ENCODE measurements at places on chromosomes 7 and 10.

- DNase-seq, result no peak
These were observed 203.2 kb upstream of the SHH start for GRCh38 chr7:156015237-156016020.

DNA sequence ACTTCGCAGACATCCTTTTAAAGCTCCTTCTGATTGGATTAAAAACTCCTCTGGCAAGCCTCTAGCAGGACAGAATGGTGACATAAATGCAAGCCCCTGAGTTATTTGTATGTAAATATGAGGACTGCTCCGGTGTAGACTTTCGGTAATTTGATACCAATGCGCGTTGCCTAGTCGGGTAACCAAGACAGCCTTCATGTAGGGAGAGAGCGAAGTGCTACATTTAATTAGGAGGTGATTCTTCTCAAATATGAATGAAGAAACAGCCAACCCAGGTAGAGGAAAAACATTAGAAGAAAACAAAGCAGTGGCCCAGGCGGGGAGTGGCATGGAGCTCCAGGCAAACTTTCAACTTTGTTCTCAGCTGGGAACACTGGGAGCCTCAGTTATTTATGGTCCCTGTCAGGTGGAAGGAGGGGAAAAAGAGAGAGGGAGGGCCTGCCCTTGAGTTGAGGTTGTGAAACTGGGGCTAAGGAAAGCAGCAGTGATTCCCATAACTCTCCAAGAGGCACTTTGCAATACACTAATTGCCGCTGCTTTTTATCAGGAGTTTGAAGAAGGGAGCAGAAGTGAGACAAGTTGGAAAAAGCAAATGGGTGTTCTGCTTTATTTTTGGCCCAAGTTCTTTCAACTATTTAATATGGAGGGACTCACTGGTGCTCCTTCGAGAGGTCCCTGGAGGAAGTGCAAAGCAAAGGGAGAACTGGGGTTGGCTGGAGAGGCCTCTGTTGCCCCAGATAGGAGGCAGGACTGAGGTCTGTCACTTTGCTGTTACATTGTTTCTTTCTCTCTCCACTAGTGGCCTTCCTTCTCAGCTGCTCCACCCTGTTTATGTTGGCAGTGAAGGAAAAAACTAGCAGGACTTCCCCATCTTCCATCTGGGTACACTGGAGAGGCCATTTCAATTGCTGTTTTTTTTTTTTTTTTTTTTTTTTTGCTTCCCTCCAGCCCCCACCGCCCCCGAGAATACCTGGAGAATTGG is 234.6 kb upstream of the CCDC6 start:
- DNase-seq, result no peak

DNA sequence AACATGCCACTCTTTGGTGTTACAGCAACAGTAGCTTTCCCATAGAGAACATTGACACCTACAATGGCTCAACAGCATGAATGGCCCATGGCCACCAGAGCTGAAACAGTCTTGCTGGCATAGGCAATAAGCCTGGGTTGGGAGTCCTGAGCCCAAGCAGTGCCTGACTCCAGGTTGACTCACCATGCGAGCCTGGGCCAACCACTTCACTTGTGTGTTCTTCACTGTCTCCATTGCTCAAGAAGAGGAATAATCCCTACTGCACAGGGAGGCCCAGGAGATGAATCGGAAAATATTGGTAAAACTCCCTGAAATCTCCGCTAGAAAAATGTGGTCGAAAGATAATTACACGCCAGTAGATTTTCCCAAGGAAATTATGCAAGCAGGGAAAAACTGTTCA is 89.2 kb upstream of the INHBA start:
- no peak for DNase-seq

GRCh38 chr7:94003446-94004023 is 620 bp downstream of the BET1 start:
- DNase-seq, result peak; percentile 69

- no peak for DNase-seq
These were observed 19.4 kb downstream of the INPP5A start for GRCh38 chr10:132556994-132557441.

GRCh38 chr10:34916314-34916713 is 101.2 kb upstream of the PARD3 start:
- DNase-seq, result peak; percentile 33

DNA sequence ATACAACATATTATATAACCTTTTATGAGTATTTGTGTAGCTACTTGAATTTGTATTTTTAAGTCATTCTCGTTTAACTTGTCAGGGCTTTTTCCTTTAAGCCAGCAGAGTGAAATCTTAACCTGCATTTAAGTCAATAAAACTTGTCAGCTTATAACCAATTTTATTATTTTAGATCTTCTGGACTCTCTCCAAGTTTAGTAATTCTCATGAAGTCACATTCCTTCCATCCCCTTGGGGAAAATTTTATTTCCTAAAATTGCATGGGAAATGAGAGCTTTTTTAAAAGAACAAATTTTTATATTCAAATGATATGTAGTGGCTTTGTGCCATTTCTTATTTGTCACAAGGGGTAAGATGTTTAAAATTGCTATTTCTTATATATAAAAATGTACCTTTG is 74.0 kb downstream of the SEPTIN7 start:
- DNase-seq, result no peak

DNA sequence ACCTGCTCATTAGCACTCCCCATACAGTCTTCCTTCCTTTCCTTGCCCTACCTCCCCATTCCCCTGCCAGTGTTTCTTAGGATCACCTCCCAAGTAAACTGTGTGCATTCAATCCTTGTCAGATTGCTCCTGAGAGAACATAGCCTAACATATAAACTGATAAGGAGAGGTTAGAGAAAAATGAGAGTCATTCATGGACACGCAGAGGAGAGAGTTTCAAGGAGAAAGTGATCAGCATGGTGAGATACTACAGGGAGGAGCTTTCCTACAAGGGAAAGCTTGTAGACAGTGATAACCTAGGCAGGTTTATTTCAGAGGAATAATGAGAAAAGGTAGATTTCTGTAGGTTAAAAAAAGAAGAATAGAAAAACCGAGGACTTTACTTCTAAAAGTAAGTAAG is 2.8 kb upstream of the ZC3HAV1L start:
- DNase-seq, result no peak

- no peak for DNase-seq
These were observed 82.4 kb downstream of the APBB1IP start for GRCh38 chr10:26520575-26520974.

- DNase-seq, result peak; percentile 62
These were observed 19.4 kb downstream of the NOBOX start for GRCh38 chr7:144384071-144384470.

DNA sequence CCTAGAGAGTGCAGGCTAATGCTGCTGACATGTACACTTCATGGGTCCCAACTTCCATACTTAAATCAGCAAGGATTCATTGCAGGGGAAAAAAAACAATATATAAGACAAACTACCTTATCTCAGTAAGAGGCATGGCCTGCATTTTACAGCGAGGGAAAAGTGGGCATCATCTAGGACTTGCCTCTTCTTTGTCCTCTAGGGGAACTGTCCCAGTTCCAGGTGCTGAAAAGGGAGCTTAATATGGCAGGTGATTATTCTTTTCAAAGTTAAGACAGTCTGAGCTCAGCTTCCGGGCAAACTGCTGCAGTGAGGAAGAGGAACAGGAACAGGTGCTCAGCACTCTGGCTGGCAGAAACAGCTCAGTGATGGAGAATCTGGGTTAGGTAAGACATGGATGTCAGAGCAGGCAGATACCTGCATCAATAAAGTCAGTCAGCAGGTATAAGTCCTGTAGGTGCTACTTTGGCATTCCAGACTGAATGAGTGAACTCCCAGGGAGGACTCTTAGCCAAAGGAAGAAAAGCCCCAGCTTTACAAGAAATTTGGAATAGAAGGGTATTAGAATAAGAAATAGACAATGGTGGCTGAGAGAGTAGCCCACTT is 147.2 kb downstream of the TMEM178B start:
- DNase-seq, result peak; percentile 22

DNA sequence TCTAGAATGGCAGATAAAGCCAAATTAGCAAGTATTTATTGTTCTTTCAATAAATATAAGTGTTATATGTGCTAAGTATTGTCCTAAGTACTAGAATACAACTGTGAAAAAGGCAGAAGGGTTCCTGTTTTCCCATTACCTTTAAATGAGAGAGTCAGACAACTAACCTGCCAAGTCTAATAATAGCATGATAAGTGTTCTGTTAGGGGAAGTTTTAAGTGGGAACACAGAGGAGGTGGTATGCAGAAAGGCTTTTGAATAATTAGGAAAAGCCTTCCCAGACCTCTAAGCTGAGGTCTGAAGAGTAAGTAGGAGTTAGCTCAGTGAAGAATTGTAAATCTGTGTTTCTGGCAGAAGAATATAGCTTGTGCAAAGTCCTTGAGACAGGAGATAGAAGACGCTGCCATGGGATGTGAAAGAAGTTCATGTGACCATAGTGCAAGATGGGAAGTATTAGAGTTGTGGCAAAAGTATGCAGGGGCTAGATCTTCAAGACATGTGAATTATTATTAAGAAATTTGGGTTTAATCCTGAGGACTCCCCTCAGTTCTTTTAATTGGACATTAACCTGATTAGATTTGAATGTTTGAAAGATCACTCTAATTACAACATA is 12.5 kb downstream of the SHOC2 start:
- DNase-seq, result no peak

DNA sequence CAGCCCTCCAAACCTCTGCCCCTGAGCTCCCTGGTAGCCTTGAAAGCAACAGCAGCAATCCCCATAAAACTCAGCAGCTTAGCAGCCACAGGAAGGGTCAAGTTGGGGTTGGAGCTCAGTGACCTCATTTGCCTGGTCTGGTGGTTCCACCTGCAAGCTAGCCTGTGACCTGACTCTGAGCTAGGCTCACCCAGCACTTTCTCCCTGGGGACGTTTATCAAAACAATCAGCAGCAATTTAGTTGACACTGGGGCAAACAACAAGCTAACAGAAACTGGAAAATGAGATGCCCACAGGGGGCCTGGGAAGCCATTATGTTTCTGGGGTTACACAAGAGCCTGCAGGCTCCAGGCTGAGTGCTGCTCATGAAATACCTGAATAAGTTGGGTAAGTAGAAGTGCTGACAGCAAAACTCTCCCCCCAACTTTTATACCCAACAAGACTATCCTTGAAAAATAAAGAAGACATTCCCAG is 22.4 kb upstream of the CRYGN start:
- DNase-seq, result no peak

DNA sequence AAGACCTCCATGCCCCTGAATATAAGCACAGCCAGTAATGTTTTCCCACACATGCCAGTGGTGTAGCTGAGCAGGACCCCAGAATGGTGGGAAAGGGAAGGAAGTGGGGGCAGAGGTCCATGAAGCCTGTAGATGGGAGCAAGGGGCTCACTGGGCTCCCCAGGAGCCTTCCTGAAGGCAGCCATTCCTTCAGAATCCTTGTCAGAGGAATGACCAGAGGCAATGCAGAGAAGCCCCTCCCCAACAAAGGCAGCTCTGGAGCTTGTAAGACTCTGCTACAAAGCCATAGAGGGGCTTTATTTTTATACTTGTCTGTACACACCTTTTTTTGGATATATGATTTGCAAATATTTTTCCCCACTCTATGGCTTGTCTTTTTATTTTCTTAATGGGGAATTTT is 165.0 kb upstream of the TCF7L2 start:
- no peak for DNase-seq

GRCh38 chr7:24951441-24951980 is 28.5 kb downstream of the OSBPL3 start:
- no peak for DNase-seq

GRCh38 chr10:78436222-78436573 is 402.5 kb downstream of the RPS24 start:
- no peak for DNase-seq

- DNase-seq, result no peak
These were observed 12.0 kb upstream of the KCNMA1 start for GRCh38 chr10:77649333-77650331.

DNA sequence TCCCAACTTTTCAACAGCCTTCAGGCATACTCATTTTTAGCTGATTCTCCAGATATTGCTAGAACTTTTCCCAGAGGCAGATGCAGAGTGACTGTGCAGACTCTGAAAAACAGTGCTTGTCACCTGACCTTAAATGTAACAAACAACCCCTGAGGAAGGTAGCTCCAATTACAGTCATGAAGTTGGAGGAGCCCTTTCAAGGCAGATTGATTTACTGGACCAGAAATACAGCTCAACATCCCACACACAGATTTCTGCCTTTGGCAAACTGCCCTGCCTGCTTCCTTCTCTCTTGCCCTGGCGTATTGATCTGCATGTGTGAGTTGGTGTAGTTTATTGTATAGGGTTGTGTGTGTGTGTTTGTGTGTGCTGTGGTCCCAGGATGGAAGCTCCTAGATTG is 38.5 kb downstream of the PYROXD2 start:
- no peak for DNase-seq

- no peak for DNase-seq
These were observed 79.3 kb downstream of the CTTNBP2 start for GRCh38 chr7:117793976-117794375.

- DNase-seq, result no peak
These were observed 248.1 kb downstream of the ABCA13 start for GRCh38 chr7:48419401-48419800.

GRCh38 chr7:47254081-47254977 is 327.6 kb downstream of the TNS3 start:
- peak; percentile 66 for DNase-seq

GRCh38 chr10:89744026-89744425 is 42.6 kb downstream of the KIF20B start:
- no peak for DNase-seq

GRCh38 chr10:130900441-130901160 is 410.9 kb downstream of the TCERG1L start:
- DNase-seq, result no peak

DNA sequence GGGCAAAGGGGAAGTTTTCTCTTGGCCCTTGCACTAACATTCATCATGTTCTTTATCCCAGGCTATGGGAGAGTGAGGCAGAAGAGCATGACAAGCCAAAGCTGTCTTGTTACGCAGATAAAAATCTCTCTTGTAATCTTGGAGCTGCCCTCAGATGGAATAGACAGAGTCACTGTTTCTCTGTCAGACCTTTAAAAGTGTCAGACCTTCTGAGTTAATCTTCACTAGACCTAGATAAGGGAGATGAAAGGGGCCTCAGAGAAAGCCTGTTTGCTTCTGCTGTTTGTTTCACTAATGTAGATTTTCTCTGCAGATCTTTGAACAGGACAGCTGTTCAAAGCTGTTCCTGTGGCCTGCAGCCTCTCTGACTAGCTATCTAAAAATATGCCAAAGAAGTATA is 112.9 kb downstream of the KIF20B start:
- no peak for DNase-seq

- DNase-seq, result no peak
These were observed 16.0 kb downstream of the TCAF1 start for GRCh38 chr7:143885951-143886350.

Measured in SW480 (cell line).